ENCODE measurements at places on chromosomes 2 and 18. TPM values are rescaled to one million over a fixed set of nuclear protein-coding genes. Genes with fewer than 3 reads are reported as not detected.

DNA sequence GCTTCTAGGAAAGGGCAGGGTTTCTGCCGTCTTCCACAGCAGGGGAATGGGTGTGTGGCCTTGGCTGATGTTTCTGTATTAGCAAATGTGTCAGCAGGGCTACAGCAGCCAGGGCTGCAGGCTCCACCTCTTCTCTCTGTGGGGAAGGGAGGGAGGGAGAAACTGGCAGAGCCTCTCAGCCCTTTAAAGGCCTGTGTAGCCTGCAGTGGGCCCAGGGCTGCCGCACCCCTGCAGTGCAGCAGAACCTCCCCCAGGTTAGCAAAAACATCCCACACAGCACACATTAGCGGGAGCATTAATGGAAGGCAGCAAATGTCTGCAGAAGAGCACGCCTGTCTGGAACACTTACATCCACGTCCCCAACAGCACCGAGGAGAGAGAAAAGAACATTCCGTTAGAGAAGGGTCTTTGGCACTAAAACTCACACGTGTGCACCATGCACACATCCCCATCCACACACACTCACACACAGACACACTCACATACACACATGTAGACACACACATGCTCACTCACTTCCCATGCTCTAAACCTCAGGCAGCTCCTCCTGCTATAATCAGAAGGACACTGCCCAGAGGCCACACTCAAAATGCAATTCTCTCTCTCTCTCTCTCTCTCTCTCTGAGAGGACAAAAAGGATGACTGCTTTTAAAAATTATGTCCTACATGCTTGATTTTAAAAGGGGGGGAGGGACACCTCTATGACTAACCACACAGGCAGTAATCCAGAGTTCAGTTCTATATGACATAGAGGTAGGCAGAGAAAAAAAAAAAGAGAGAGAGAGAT, 24.1 kb downstream of the MRPL35 start:
- no peak overlapping the region for H3K4me3 ChIP-seq
- no peak overlapping the region for H3K27ac ChIP-seq
- H3K36me3 ChIP-seq: no peaks in the 10 kb centered on the region
- DNase-seq: no peak

DNA sequence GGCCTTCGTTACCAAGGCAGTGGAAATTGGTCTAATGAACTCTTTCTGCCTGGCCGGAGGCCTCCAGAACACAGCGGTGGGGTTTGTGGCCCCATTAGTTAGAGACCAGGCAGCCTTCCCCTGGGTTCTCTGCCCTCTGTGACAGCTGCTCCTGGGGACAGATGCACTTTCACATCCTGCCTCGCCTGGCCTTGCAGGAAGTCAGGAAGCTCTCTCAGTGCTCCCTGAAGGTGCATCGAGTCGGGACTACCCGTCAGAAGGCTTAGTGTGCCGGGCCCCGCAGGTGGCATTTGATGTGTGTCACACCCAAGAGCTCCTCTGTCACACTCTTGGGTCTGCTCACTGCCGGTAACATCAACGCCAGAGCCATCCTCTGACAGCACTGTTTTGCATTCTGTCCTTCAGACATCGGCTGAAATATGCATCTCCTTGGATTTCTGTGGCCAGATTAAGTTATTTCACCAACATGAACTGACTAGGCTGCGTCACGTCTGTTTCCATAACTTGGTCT, 158.3 kb downstream of the LDLRAD4 start:
- peak; percentile 21 for DNase-seq
- H3K27me3 ChIP-seq: no peaks in the 10 kb centered on the region
- peaks cover 11% of the 10 kb centered on the region for H3K4me1 ChIP-seq

GRCh38 chr2:98299211-98299905, 46.9 kb upstream of the CNGA3 start:
- H3K36me3 ChIP-seq: no peaks in the 10 kb centered on the region
- H3K4me3 ChIP-seq: no peak overlapping the region
- DNase-seq: no peak
- no peak overlapping the region for H3K27ac ChIP-seq
- H3K27me3 ChIP-seq: no peaks in the 10 kb centered on the region

DNA sequence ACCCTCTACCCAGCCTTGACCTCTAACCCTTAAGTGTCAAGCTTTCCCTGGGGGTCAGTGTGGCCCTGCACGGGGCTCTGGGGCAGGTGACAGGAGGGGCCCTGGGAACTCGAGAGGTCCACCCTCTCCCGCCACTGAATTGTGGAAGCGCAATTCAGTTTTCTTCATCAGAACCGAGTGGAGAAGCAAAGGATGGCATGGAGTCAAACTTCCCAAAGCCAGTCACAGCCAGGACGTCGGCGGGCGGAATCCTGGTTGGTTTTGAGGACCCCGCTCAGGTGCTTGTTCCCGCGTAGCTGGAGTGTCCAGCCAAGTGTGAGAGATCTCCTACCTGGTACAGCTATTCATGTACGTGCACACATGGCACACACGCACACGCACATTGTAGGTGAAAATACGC, 62.0 kb downstream of the MBP start:
- H3K27ac ChIP-seq: no peak overlapping the region
- DNase-seq: no peak
- no peak overlapping the region for H3K4me3 ChIP-seq

DNA sequence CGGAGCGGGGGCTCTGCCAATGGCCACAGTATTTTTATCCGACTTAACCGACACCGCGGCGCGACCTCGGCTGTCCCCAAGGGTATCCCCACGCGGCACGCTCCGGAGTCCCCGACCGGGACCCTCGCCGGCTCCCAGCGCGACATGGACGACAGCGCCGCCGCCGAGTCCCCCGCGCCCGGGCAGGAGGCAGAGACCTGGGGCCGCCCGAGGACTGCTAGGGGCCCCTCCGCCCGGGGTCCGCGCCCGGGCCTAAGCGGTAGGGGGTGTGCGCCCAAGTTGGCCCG, 468 bp downstream of the UXS1 start:
- H3K27ac ChIP-seq: peak overlapping the region; percentile 66
- no peak for DNase-seq
- H3K27me3 ChIP-seq: no peaks in the 10 kb centered on the region
- H3K4me3 ChIP-seq: peak overlapping the region; percentile 69

DNA sequence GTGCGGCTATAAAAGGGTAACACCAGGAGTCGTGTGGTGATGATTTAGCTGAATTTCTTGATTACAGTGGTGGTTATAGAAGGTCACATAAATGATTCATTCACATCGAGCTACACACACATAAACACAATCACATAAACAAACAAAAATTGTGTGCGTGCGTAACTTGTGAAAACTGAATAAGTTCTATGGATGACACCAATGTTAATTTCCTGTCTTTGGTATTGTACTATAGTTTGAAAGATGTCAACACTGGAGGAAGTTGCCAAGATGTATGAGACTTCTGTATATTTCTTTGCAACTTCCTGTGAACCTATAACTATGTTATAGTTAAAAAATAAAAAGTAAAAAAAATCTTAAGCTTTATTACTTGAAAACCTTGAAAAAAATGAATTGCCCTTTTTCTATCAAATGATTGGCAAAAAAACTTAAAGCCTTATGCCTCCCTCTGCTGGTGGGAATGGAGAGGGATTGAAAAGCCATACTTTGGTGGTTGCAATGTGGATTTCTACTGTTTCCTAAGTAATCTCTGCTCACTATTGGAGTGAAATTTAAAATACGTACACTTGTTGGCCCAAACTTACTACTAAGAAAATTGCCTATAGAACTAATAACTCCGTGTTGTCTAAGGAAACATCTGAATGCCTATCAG, 227.7 kb downstream of the RPIA start:
- H3K4me3 ChIP-seq: no peak overlapping the region
- no peaks in the 10 kb centered on the region for H3K27me3 ChIP-seq
- H3K4me1 ChIP-seq: no peaks in the 10 kb centered on the region
- no peaks in the 10 kb centered on the region for H3K36me3 ChIP-seq
- no peak for DNase-seq
- H3K27ac ChIP-seq: no peak overlapping the region

DNA sequence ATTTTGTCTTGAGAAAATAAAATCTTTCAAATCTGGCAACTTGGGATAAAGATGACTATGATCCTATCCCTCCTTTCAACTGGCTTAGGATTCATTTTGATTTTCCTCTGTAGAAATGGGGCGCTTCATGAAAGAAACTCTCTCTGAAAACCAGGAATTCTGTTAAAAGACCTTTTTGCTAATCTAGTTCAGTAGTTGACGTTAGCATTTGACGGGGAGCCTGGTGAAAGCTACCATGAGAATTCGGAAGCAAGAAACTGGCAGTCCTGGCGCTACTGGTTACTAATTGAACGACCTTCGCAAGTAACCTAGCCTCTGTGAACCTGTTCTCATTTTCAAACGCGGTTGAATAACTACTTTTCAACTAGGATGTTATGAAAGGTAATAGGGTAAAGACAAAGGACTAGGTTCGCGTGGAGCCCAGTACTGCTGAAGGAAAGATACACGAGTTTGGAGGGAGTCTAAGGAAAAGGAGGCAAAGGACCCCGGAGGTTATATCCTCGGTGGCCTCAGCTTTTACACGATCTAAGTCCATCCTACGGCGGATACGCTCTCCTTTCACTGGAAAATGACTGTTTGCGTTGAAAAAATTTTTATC, 604 bp upstream of the STK11IP start:
- DNase-seq: no peak
- H3K27me3 ChIP-seq: no peaks in the 10 kb centered on the region
- H3K4me3 ChIP-seq: peak overlapping the region; percentile 92
- H3K36me3 ChIP-seq: no peaks in the 10 kb centered on the region
- peaks cover 9% of the 10 kb centered on the region for H3K4me1 ChIP-seq
- peak overlapping the region; percentile 88 for H3K27ac ChIP-seq

DNA sequence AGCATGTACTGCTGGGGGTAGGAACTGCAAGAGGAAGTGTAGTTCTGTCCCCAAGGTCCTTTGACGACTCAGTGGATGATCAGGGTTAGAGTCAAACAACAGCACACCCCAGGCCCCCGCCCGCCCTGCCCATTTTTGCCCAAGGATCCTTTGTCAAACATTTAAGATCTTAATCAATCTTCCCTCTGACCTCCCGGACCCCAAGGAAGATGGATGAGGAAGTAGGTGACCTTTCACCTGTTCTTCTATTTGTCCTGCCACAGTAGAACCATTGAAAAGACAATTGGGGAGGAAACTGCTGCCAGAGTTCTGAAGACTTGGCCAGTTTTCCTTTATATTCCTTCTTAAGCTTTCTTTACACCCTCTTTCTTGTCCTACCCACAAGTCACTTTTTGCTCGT, 12.1 kb downstream of the EPHA4 start:
- no peaks in the 10 kb centered on the region for H3K36me3 ChIP-seq
- no peak overlapping the region for H3K27ac ChIP-seq
- peaks cover 3% of the 10 kb centered on the region for H3K27me3 ChIP-seq
- DNase-seq: no peak

DNA sequence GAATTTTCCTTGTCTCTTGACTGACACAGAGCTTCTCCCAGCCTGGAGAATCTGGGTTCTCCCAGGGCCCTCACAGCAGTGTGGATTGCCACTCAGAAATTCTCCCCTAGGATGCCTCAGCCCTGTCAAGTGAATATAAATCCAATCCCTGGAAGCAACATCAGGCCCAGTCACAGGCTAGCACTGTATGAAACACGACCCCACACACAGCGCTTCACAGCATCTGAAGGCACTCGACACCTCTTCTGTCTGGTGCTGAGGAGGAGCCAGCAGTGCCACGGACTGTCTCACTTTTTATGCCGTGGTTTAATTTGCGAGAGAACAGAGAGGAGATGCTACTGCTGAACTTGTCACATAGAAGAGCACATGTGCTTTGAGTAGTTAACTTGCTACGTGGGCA, 164.5 kb downstream of the NAPG start:
- H3K27me3 ChIP-seq: no peaks in the 10 kb centered on the region
- H3K4me1 ChIP-seq: no peaks in the 10 kb centered on the region
- H3K27ac ChIP-seq: no peak overlapping the region
- H3K36me3 ChIP-seq: no peaks in the 10 kb centered on the region
- no peak overlapping the region for H3K4me3 ChIP-seq

GRCh38 chr18:56269958-56270357, 368.4 kb downstream of the TXNL1 start:
- DNase-seq: no peak
- H3K27me3 ChIP-seq: no peaks in the 10 kb centered on the region
- H3K36me3 ChIP-seq: no peaks in the 10 kb centered on the region

- H3K4me1 ChIP-seq: no peaks in the 10 kb centered on the region
- H3K4me3 ChIP-seq: no peak overlapping the region
- no peaks in the 10 kb centered on the region for H3K36me3 ChIP-seq
- no peak overlapping the region for H3K27ac ChIP-seq
- no peak for DNase-seq
- H3K27me3 ChIP-seq: no peaks in the 10 kb centered on the region
Observed at GRCh38 chr2:46471697-46472096, 7.7 kb upstream of the TMEM247 start.

DNA sequence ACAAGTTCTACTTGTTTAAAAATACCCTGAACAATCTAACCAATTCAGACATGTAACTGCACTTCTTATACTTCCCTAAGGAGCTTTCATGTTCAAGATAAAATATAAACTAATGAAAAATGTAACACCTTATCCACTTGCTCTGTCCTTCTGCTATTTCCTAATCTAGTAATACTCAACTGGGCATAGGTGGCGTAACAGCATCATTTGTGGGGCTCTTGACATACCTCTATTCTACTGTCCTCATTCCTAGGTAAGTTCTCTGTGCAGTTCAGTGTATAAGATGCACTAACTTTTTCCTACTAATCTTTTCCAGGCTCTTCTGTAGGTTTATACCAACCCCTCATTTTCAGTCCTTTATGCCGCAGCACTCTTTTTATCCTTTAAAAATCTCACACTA, 36.7 kb downstream of the PRKD3 start:
- no peak overlapping the region for H3K27ac ChIP-seq
- H3K27me3 ChIP-seq: no peaks in the 10 kb centered on the region
- no peak overlapping the region for H3K4me3 ChIP-seq
- peaks cover 6% of the 10 kb centered on the region for H3K36me3 ChIP-seq

DNA sequence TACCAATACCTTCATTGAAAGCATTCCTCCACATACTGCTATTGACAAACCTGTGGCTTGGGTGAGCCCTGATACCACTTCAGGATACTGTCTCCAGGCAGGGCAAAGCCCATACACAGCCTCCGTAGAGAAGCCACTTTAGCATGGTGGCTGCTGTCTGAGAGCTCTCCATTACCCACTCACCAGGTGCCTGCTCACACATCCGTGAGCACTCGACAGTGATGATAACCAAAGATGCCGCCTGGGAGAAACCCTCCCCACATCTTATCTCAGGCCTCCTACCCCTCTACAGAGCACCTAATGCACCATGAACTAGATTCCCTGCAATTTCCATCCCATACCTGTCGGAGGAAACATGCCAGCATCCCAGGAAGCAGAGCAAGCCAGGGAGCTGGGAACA, 57.6 kb upstream of the KLHL29 start:
- no peak overlapping the region for H3K4me3 ChIP-seq
- DNase-seq: no peak
- no peaks in the 10 kb centered on the region for H3K27me3 ChIP-seq
- H3K4me1 ChIP-seq: no peaks in the 10 kb centered on the region
- no peaks in the 10 kb centered on the region for H3K36me3 ChIP-seq

The ABHD1 gene
- 0.09 TPM for total RNA-seq

The SLC5A7 gene
- not detected for total RNA-seq

The ACMSD gene
- total RNA-seq: 11.9 TPM

The NYAP2 gene
- not detected for total RNA-seq

The IMPACT gene
- total RNA-seq: 11.5 TPM

The ATP6V1B1 gene
- total RNA-seq: not detected
